ENCODE measurements at places on chromosomes 4 and X.

DNA sequence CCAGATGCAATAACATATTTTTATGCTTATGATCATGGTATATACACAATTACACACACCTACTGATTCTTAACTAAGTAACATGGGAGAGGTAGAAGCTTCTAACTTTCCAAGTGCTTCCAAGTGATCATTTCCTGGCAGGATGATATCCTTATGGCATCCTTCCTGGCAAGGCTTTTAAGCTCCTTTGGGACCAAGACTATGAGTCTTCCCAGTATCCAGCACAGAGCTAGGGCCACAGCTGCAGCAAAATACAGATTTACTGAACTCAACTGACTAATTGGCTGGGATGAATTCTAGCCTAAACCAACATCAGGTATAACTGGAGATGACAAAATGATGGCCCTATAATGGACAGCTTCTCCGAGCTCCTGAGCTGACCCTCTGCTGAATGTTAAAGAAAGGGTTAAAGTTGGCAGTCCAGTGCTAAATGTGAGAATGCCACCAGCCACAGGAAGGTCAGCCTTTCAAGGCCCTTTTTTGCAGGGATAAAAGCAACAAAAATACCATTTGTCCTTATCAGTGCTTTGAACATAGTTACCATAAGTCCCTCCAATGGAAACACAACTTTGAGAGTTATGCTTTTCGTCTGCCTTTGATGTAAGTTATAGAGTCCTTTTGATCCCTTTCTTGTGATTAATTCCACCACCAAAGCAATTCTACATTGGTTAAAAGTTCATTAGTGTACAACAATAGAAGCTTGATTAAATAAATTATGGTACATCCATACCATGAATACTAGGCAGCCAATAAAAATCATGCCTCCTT, 73.4 kb downstream of the MGST2 start:
- DNase-seq, result no peak

DNA sequence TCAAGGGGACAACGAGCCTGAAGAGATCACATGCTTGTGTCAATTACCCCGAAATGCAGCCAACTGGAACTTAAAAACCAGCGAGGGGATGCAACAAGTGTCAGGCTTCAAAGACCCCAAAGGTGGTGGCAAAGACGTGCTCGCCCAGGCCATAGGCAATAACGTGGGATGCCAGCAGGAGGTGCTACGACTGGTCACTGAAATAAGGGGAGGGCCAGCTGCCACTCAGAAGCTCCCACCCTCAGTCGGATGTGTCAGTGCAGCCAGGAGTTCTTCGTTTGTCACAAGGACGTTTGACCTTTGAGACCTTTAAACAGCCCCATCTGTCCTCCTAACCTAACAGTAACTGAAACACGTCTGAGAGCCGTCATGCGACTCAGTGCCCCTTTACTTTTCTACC, 556.8 kb upstream of the PCDH10 start:
- no peak for DNase-seq

GRCh38 chr4:189185810-189186432, 754.8 kb upstream of the FRG1 start:
- DNase-seq, result no peak

DNA sequence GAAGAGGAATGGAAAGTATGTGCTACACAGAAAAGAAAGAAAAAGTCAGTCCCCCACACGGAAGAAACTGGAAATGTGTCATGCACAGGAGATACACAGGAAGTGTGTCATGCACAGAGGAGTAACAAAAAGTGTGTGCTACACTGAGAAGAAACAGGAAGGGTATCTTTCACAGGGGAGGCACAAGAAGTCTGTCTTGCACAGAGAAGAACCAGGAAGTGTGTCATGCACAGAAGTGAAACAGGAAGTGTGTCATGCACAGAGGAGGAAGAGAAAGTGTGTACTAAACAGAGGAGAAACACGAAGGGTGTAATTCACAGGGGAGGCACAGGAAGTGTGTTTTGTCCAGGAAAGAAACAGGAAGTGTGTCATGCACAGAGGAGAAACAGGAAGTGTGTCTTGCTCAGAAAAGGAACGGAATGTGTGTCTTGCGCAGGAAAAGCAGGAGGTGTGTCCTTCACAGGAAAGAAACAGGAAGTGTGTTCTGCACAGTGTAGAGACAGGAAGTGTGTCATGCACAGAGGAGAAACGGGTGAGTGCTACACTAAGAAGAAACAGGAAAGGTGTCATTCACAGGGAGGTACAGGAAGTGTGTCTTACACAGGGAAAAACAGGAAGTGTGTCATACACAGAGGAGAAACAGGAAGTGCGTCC, 527.2 kb upstream of the PRKX start:
- DNase-seq, result no peak

DNA sequence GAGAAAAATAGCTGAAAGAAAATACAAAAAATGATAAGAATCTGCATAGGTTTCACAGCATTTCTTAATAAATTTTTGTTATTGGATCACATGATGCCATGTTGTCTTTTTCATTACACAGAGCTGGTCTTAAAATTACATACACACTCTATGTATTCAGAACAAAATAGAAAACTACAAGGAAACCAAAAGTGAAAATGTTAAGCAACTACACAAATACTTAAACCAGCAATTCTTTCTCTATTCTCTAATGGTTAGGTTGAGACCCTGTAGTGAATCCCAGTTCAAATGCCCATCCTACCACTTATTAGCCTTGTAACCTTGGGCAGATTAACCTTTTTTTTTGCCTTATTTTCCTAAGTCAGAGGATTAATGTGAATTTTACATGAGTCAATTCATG, 2311.2 kb downstream of the PCDH7 start:
- no peak for DNase-seq

DNA sequence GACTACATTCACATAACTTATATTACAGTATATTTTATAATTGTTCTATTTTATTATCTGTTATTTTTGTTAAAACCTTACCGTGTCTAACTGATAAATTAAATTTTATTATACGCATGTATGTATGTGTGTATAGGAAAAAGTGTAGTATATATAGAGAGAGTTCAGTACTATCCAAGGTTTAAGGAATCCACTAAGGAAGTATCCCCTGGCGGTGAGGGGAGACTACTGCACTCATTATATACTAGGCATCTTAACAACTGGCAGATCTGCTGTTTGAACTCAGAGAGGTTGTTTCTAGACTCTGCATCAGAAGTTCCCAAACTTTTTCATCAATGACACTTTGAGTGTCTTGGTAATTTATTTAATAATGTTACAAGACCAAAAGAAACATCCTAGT, 70.9 kb downstream of the NDST4 start:
- DNase-seq, result no peak

GRCh38 chrX:10620121-10620699, at the start of gene MID1:
TSS of gene MID1 (minus strand) at chrX:10620585. CDS start at chrX:10567547, 53,038 bp downstream.
- DNase-seq, result peak; percentile 80

DNA sequence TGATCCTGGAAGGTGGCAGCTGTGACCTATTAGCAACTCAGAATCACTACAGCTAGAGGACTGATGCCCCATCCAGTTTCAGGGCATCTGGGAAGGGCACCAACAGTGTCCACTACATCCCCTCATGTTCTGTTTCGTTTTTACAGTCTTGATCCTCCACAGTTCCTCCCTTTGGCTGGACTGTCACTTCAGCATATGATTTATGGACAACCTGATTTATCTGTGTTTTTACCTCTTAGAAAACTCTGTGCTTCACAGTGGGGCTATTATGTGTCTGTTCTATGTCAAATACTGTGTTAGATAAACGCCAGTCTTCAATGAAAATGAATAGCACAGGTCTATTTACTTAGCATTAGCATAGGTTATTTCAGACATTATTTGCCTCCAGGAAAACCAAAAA, 63.1 kb upstream of the GRPR start:
- no peak for DNase-seq

- DNase-seq, result no peak
These were observed 1.0 kb upstream of the MECP2 start for GRCh38 chrX:154098551-154098950.

DNA sequence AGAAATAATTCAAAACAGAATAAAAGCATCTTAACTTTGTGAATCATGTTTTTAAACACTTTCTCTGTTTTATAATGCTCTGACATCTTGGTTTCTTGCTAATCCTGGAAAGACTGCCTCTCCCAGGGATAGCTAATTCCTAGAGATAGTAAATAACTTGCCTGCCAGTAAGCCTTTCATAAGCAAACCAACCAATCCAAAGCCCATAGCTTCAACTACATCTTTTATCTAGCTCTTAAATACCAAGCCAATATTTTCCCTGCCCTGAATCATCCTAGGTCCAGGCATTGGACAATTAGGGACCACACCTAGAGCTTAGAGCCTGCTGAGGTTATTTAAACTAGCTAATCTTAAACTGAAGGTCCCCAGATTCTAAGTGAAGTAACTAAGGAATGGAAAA, 223.7 kb upstream of the DIPK2B start:
- no peak for DNase-seq

Measured in Caki2 (cell line).